ENCODE measurements at places on chromosomes 5 and 9.

DNA sequence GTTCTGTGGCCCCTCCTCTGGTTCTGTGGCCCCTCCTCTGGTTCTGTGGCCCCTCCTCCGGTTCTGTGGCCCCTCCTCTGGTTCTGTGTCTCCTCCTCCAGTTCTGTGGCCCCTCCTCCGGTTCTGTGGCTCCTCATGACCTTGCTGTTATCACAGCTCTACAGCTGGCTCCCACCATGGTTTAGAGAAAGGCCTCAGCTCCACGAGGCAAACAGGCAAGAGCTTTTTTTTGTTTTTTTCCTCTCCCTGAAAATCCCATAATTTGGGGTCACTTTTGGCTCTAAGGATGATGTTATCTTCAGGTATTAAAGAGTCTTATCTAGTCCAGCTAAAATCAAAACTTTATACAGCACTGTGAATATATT, 31.8 kb downstream of the C5orf15 start:
- no peak for DNase-seq

- DNase-seq = no peak
Measured at GRCh38 chr5:100787648-100788047, 115.4 kb downstream of the ST8SIA4 start.

DNA sequence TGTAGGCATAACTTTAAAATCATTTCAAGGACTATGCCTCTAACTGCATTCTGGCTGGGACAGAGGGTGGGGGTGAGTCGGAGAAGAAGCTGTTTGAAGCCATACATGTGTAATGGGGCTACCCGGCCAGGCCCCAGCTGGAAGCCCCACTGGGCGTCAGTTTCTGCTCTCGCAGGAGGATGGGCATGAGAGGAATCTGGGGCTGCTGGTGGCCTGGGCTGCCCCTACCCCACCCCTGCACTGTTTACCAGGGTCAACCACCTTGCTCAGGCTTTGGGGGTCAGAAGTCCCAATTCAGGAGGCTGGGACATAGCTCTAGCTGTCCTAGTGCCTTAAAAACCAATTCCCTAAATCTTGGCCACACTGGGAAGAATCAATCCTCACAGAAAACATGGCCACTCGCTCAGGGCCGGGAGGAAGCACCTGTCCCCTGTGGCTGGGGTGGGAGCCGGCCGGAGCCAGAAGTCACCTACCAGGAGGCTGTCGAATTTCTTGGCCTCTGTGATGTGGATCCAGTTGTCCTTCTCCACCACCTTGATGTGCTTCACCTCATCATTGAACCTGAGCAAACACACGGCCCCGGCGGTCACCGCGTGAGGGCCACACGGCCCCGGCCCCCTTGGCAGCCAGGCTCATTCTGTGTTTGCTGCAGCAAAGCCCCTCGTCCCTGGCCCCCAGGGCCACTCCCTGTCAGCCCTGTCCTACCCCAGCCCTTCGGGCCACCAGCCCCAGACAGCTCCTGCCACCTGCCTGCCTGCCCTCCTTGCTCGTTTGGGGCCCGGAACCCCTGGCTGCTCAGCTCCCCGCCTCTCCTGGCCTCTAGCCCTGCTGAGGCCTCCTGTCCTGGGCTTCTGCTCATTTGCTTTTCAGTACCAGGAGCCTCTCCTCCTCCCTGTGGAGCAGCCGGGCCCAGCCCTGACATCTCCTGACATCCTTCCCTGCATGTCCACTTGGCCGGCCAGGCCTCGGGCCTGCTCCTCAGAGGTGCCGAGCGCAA, 33.6 kb upstream of the SARDH start:
- no peak for DNase-seq

GRCh38 chr9:109101810-109102209, 17.9 kb downstream of the TMEM245 start:
- no peak for DNase-seq

DNA sequence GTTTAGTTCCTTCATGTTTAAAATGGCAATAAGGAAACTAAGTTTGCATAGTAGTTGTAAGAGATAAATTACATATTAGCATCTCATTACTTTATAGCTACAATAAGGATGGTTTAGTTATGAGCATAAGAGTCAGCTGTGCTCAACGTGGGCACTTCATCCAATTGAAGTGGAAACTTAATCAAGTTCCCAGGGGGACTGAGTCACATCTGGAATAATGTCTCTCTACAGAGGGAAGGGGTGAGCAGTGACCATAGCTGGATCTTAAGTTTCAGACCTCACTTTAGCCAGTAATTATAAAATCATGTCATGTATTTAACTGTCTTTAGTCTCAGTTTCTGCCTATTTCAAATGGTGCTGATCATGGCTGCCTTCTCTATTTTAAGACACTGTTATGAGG, 36.8 kb upstream of the FAM240B start:
- no peak for DNase-seq

DNA sequence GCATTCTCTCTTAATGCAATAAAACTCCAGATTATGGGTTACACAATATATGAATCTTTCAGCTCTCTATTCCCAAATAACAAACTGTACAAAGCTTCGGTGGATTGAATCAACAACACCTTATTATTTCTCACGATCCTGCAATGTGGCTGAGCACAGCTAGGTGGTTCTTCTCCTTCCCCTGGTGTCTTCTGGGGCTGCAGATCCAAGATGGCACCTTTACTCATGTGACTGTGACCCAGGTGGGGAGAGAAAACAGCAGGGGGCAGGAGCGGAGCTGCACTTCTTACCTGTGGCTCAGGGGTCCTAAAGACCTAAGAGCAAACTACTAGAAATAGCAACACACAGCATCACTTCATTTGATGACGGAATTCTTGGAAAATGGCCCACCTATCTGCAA, 233.1 kb downstream of the IRX1 start:
- no peak for DNase-seq

DNA sequence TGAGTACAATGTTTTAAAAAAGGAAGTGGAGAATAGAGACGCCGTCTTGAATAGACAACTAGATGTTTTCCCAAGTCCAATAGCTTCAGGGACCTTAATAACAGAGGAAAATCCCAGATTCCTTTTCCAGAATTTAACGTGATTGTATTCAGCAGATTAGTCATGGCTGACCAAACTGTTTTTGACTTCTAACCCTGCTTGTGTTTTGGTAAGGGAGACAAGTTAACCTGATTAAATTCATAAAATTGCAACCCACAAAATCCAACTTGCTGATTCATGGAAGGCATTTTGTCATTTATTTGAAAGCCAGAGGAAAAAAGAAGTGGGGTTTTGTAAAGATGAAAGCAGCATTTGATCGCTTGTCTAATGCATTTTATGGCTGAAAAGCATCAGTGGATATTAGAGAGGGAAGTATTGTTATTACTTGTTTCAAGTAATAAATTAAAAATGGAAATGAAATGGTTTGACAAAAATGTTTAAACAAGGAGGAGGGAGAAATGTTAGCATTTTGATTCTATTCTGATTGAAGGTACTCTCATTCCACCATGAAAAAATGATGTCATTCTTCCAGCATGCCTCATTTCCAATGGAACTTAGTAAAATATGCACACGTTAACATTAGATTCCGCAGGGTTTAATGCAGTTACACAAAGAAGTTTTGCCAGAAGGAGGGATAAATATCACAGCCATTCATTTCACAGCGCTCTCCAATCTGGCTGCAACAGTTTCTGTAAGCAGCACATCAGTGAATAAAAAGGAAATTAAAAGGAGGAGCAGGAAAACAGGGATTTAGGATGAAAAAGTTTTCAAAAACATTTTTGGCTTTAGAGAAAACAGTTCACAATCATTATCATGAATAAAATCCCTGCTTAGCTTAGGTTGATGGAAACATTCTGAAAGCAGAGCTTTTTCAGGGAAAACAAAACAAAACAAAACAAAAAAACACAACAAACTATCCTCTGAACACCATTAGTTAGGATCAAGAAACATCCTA, 314.7 kb downstream of the PRR16 start:
- DNase-seq = no peak

DNA sequence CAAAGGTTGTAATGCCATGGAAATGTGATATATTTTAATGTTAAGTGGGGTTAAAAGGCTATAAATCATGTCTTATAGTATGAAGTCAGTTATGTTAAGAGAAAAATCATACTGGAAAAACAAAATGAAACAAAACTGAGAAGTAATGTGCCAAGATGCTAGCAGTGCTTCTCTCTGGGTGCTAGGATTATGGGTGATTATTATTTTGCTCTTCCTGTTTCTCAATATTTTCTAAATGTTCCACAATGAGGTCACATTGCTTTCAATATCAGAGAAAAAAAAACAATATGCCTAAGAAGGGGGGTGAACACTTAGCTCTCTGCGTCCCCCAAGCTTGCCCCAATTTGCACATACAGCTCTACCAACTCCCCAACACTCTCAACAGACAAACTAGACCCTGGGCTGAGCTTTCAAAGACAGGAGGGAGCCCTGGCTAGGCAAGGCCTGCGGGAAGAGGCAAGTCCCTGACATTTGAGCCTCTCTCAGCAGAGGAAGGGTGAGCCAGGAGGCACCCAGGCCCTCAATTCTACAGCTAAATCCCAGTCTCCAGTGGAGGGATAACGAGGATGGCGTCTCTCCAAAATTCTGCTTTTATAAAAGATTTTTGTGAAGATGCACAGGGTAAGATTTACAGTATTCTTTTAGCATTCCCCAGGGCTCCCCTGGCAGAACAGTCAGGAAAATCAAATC, 24.4 kb downstream of the WHRN start:
- no peak for DNase-seq

- no peak for DNase-seq
Measured at GRCh38 chr9:27599102-27599869, 26.0 kb upstream of the C9orf72 start.

DNA sequence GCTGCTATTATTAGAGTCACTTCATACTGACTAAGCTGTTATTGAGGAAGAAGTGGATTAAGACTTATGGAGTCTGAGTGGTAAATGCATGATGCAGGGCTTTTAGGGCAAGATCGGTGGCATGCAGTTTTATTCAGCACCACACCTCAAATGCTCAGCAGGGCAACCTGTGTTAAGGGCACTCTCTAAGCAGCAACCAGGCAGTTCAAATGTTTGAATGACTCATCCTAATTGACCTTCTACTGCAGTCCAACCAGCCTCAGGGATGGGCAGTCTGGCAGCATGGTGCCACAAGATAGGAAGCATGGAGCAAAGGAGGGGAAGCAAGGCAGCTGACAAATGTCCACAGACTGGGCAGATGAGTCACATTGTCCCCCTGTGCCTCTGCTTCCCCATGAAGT, 80.2 kb upstream of the MIER3 start:
- DNase-seq = no peak

DNA sequence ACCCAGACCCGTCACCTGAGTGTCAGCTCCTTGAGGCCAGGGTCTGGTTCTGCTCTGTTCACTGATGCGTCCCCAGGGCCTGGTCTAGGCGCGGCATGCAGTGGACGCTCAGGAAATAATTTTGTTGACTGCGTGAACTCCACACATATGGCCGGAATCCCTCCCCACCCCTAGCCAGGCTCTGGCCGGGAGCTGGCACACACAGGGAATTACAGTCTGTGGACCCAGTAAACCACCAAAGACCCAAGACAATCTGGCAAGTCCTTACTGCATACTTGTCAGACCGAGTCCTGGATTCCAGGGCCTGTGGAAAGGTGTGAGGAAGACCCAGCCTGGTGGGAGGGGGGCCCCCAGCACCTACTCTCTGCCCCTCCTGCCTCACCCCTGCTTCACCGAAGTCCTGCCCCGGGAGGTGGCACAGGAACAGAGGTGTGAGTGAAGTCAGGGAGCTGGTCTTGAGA, 113.0 kb upstream of the IER5L start:
- DNase-seq = no peak

GRCh38 chr5:126680191-126680817, 79.6 kb downstream of the PHAX start:
- no peak for DNase-seq
